CD8-positive, alpha-beta memory T cell (primary cell): ENCODE measurements at places on chromosomes 7 and 10.
A peak's percentile ranks its signal among the peaks of the same experiment; 100 is the strongest.

GRCh38 chr7:85001495-85002345 is 185.1 kb downstream of the SEMA3D start:
- no peak for DNase-seq

GRCh38 chr10:33335801-33336581 is 1.5 kb upstream of the NRP1 start:
- DNase-seq = no peak

- DNase-seq = no peak
These were observed 44.9 kb downstream of the SPDYE5 start for GRCh38 chr7:75536940-75537538.

GRCh38 chr10:3399756-3400155 is 227.2 kb upstream of the PITRM1 start:
- DNase-seq = no peak

DNA sequence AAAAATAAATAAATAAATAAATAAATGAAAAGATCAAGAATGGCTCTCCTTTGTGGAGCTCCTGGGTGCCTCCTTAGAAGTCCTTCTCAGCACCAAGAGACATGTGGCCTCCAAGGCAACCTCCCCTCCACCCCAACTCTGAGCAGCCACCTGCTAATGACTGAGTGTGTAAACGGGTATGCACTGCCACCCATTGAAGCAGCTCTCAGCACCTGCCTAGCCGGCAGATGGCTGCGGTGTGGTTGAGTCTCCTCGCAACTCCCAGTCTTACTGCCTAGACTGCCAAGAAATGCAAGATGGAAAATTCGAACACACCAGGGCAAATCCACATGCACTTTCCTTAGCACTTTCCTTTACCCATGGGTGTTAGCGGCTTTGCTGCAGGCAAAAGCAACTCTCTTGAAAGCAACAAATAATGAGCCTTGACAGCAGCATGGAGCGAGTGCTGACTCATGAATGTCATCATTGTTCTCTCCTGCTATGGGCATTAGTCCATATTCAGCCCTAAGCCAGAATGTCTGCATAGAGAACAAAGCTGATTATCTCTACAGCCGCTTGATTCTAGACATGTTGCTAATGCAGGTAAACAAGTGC is 913.9 kb upstream of the AUTS2 start:
- DNase-seq = no peak

GRCh38 chr10:21138769-21139340 is 241.7 kb upstream of the NEBL start:
- DNase-seq = no peak

GRCh38 chr10:9823268-9823930 is 1194.3 kb upstream of the CELF2 start:
- DNase-seq = no peak

DNA sequence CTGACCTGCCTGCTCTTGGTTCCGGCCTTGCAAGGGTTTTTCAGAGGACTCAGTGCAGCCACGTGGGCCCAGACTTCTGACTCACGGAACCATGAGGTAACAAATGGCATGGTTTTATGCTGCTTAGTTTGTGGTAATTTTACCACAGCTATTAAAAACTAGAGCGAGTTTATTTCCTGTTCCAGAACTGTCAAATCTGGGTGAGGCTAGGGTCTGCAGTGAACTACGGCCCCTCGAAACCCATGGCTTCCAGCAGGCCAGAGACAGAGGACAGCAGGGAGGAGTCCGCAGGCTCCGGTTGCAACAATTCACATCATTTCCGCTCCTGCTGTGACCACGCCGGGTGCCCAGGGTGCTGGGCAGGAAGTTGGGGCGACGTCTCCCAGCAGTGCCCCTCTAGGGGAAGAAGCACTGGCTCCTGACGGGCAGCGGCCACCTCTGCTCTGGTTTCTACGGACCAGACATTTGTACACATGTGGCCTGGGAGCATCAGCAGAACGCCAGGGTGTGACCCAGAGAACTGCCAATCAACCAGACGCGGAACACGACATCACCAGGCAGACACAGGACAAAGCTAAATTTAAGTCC is 74.8 kb downstream of the ADARB2 start:
- peak; percentile 15 for DNase-seq

- DNase-seq = no peak
These were observed 158.8 kb upstream of the INHBA start for GRCh38 chr7:41861642-41862041.

DNA sequence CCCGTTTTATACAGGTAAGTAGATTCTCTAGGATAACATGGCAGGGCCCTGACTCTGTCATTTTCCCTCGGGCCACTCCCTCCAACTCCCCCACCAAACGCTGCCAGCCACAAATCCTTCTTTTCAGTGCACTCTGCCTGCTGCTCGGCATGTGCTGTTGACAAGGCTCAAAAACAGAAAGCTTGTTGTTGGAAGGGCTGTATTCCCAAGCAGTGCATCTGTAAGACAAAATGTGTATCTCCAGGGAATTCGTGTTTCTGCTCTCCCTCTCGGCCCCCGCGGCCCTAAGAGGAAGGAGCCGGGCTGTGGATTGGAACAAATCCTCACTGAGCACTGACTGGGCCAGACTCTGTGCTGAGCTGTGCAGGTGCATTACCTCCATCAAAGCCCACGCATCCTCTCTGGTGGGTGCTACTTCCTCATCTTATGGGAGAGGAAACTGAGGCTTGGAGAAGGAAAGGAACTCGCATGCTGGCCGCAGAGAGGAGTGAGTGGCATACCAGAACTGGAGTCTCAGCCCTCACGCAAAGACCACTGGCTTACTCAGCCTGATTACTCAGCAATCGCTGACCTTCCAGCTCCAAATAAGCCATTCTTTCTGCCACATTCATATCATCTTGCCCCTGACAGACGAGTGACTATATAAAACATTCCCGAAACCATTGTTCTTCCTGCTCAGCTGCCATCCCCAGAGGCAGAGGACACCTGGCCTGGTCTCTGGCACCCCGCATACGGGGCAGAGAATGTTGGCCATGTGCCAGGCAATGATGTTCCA is 33.5 kb upstream of the ENO4 start:
- no peak for DNase-seq

DNA sequence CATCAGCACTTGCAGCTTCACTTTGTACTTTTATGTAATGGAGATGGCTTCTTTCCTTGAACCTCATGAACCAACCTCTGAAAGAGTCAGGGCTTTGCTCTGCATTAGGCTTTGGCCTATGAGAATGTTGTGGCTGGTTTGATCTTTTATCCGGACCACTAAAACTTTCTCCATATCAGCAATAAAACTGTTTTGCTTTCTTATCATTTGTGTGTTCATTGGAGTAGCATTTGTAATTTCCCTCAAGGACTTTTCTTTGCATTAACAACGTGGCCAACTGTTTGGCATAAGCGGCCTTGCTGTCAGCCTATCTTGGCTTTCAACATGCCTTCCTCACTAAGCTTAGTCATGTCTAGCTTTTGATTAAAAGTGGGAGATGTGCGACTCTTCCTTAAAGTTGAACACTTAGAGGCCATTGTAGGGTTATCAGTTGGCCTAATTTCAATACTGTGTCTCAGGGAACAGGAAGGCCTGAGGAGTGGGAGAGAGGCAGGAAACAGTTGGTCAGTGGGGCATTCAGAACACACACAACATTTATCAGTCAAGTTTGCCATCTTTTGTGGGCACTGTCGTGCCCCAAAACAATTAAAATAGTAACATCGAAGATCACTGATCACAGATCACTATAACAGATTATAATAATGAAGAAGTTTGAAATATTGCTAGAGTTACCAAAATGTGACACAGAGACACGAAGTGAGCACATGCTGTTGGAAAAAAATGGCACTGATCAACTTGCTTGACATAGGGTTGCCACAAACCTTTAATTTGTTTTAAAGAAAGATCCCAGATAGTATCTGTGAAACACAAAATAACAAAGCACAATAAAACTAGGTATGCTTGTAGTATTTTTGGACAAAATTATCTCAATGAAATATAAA is 64.7 kb downstream of the NRF1 start:
- DNase-seq = no peak

- DNase-seq = no peak
These were observed 215.0 kb downstream of the PHF14 start for GRCh38 chr7:11188529-11189310.

- no peak for DNase-seq
These were observed 35.1 kb downstream of the SMNDC1 start for GRCh38 chr10:110269374-110270318.

GRCh38 chr7:36057323-36057722 is 95.7 kb upstream of the EEPD1 start:
- no peak for DNase-seq

DNA sequence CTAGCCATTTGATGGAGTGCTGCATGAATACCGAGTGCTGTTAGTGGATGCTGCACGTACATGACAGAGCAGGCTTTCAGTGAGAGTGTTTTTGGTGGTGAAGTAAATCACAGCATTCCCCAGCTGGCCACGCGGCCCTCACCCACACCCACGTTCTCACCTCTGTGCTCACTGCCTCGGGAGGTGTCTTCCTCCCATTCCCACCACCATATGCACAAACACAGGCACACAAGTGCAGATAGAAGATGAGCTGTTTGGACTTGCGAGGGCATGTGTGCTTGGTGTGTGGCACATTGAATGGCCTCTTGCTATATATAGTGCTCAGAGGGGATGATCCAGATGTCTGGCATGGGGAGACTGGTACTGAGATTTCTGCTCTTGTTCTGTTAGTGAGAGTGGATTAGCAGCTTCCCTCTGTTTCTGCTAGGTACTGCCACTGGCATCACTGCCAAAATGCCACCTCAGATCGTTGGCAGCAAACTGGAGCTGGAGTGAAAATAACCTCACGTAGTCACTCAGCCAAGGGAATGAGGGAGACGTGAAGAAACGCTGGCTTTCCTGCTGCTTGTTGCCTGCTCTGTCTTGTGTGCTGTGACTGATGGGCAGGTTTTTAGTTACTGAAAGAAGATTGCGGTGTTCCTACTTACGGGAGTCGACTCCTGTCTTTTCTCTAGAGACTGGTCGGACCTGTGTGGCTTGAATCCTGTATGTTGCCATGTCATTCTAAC is 19.1 kb downstream of the DNAJB6 start:
- DNase-seq = no peak

- no peak for DNase-seq
These were observed 104.2 kb upstream of the CHST15 start for GRCh38 chr10:124197371-124198124.

GRCh38 chr7:115827305-115828045 is 203.1 kb downstream of the TFEC start:
- no peak for DNase-seq

DNA sequence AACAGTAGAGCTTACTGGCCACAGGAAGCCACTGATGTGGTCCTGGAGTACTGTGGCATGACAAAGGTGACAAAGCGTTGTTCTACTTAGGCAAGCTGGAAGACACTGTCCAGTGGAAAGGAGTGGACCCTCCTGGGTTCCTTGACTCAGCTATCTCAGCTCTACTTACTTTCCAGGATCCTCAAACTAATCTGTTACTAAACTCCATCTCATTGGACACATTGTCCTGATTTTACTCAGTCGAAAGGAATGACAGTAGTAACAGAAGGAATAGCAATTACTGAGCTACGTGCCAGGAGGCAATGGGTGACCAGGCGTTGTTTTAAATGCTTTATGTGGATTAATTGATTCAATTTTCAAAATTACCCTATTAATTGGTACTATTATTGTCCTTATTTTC is 41.6 kb downstream of the ABLIM1 start:
- DNase-seq = no peak

DNA sequence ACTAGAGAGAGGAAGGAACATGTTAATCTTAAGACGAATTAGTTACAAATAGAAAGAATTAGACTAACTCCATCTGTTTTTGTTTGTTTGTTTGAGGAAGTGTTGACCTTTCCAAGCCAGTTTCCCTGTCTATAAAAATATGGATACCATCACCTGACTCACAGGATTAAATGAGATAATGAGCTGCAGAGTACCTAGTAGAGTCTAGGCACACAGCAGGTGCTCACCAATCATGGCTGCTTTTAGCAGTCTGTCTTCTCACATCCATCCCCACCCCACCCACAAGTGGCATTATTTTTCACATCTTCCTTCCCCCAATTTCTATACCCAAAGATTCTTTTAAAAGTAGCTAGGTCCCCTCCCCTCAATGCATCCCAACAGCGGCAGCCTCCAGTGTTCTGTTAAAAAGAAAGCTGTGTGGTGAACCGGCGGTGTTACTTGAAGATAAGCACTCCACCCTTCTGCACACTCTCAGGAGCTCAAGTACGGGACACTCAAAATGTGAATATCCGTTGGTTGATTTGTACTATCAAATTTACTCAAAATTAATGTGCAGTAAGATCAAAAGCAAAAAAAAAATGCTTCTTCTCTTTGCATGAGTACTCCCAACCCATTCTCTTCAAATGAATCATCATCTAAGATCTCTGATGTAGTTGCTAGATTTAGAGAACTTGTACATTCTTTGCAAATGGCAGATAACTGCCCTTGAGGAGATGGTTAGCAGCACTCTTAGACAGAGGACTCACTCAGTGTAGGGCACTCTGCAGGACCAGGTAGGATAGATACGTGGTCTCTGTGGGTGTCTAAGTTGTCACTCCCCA is 145.4 kb upstream of the ASAH2 start:
- DNase-seq = no peak

DNA sequence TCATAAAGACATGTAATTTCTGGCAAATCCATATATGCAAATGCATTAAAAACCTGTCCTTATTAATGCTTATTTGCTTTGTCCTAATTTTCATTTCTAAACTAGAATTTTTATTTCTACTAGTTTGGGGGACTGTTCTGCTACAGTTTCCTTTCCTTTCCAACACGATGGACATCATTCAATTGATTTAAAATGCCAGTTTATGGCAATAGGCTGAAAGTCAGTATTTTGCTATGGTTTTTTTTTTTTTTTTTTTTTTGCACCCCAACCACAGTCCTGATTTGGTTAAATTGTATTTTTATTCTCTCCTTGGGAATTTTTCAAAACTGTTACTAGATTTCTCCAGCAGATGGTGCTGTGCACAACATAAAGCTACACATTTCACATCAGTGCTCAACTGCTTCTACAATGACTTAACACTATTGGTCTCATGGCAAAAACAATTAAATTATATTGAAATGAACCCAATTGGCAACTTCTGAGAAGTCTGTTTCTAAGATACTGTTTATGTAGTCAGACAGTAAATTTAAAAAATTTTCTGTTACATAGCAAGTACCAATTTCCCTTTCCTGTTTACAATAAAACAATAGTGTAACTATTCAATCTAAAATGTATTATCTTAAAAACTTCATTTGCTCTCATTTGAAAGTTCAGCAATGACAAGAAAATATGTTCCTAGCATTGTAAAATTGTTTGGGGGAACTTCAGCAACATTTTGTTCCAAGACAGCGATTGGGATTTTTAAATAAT is 193.8 kb upstream of the CCDC6 start:
- DNase-seq = no peak

GRCh38 chr7:49397750-49398149 is 375.7 kb upstream of the VWC2 start:
- no peak for DNase-seq

- no peak for DNase-seq
These were observed 944.1 kb downstream of the SORCS3 start for GRCh38 chr10:105585171-105585570.

GRCh38 chr7:73649576-73649975 is 18.1 kb upstream of the VPS37D start:
- no peak for DNase-seq

GRCh38 chr10:3231951-3232730 is 59.6 kb upstream of the PITRM1 start:
- no peak for DNase-seq
